Left kidney (tissue), 8 donors: ENCODE measurements at places on chromosomes 16 and 17.

- DNase-seq, result no peak
These were observed 172.0 kb upstream of the RPL38 start for GRCh38 chr17:74031316-74032090.

DNA sequence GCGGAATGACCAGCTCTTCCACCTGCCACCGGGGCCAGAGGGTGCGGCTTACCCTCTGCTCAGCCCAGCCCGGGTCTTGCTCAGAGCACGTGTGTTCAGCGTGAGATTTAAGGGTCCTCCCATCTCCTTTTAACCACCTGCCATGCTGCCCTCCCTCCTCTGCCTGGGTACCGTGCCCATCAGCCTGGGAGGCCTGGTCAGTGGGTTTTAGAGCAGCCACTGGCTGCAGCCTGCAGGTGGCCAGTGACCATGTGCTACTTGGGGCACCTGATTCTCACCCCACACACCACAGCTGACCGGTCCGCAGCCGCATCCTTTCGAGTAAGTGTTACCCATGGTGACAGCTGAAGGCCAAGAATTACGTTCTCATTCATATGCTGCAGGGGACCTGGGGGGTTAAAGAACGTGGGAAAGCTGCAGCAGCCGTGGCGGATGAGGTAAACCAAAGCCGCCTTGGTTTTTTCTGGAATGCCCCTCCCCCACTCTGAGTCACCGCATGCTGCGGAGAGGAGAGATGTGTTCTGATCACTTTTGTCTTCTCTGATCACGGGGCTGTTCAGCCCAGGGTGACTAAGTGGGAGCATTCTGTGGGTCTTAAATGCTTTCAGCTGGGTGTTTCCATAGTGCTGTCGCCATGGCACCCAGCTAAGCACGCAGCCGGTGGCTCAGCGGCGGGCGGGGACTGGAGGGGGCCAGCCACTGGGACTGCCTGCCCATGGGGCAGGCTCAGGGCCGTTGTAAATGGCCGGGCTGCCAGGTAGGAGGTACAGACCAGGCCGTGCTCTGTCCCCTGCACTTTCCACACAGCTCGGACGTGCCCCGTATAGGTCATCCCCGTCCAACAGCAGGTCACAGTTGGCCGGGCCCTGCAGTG, 59.8 kb downstream of the BAIAP2 start:
- peak; percentile 80 for DNase-seq

DNA sequence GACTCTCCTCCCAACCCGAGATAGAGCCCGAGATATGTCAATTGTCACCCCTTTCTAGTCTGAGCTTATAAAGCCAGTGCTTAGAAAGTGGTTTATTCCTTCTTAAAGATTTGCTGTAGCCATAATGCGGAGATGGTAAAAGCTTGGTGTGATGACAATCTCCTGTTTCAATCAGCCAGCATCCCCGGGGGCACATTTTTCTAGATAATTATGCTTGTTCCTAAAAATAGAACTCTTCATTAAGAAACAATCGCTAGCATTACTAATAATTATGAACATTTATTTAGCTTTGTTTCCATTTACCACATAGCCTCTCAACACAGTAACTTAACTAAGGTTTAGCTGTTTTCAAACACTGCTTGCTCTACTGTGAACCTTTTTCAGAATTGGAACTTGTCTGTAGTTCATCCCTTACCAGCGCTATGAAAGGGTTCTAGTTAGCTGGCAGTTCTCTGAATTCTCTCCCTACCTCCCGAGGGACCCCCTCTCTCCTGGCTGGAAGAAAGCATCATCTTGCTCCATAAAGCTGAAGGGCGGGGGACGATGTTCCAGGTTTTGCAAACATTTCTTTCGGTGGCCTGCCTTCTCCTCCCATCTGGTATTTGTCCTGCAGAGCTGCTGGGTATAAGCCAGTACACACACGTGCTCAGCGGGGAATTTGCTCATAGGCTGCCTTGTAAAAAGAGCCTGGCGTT, 922 bp upstream of the MRPL58 start:
- DNase-seq, result peak; percentile 49

DNA sequence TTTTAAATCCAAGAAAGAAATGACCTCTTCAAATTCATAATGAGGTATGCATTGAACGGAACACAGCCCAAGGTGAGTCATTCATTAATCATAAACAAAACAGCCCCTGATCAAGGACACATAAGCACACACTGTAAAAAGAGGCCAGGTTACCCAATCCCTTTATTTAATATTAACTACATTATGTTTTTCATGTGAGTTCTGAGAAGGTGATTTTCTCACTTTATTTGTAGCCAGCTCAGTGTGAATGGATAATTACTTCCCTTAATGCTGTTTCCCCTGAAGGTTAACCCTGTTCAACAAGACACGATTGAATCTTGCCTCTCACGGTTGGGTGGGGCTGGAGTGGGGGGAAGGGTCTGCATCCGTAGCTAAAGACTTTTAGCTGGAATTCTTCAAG, 257.3 kb upstream of the SALL1 start:
- no peak for DNase-seq

GRCh38 chr16:70715860-70716357, 30.1 kb upstream of the MTSS2 start:
- DNase-seq, result no peak

GRCh38 chr17:2140683-2141082, 85.8 kb downstream of the HIC1 start:
- DNase-seq, result no peak

DNA sequence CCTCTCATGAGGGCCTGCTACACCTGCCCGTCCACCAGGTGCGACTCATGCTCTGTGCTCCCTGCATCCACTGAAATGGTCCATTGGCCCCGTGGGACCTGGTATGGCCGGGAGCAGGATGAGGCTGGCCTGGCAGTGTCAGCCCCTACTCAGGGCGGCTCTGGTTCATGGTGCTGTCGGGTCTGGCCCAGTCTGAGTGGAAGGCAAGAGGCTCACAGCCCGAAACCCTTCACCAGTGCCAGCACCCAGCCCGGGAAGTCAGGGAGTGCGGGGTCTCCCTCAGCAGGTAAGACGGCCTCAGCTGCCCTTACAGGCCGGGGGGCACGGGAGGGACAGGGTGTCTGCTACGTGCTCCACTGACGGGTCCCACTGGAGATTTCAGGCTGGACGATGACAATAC, 40.5 kb upstream of the RASD1 start:
- no peak for DNase-seq

- no peak for DNase-seq
These were observed 45.3 kb downstream of the COX4I1 start for GRCh38 chr16:85844786-85845185.

DNA sequence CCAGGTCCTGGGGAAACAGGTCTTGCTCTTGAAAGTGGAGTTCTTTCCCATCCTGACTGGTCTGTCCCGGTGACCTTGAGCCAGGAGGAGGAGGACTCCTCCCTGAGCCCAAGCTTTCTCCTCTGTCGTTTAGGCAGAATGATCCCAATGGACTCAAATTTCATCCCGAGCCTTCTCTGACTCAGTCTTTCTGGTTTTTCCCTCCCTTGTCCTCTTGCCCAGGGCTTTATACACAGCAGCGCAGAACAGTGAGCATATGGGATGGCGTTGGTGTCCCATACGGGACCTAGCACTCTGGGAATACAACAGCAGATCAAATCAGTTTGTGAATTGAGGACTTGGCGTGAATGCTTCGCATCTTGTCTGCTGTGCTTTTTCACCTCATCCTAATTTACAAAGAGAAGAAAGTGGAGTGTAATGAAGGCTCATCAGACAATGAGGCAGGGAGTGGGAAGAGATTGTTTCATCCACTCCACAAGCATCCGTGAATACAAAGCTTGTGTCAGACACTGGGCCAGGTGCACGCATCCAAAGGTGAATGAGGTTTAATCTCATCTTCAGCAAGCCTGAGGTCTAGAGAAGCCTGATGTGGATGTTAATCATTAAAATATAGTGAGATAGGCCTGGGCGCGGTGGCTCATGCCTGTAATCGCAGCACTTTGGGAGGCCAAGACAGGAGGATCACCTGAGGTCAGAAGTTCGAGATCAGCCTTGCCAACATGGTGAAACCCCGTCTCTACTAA, 1.1 kb upstream of the XYLT1 start:
- DNase-seq, result no peak

DNA sequence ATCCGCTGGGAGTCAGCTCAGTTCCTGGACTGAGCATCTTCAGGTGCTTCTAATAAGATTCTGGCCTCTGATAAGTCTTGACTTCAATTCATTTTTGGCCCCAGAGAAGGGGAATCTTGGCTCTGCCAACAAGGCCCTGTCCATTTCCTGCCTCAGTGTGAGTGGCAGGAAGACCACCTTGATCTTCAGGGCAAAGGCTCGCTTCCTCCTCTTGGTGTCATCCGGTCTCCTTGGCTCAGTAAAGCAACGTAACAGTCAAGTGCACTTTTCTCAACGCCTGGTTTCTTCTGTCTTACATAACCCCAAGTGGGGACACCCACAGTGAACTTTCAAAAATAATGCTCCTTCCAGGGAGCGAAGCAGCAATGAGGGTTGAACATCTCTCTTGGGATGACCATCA, 169.8 kb downstream of the PRKCB start:
- no peak for DNase-seq

DNA sequence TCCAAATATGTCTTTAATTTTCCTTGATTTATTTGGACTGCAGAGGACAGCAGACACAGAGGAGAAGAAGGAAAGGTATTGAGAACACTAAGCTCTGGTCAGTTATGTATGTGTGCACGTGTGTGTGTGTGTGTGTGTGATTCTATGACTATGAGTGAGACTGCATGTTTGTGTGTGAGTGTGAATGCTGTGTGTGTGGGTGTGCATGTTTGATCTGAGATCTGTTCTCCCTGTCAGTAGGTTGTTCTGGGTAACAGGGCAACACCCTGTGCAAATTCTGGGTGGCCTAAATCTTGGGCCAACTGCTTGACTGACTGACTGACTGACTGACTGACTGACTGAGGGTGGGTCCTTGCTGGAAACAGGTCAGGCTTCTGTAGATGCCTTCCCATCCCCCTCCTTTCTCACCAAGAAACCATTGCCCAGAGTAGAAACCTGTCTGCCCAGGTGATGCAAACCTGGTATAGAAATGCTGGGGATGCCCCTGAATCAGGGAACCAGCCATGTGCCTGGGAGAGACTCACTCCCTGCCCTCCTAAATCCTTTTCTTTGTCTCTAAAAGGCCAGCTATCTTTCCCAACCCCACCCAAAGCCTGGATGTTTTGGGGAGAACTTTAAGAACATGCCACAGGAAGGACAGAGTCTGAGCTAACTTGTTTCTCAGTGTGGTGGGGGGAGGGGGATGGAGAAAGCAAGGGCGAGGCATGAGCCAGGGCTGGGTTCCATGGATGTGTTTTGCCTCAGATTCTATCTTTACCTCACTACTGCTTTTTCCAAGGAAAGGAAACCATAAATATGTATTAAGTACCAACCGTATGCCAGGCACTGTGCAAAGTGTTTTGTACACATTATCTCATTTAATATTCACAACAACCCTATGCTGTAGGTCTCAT, 4.5 kb upstream of the NR1D1 start:
- DNase-seq, result no peak

GRCh38 chr16:85304337-85304736, 192.1 kb upstream of the CIBAR2 start:
- DNase-seq, result no peak

DNA sequence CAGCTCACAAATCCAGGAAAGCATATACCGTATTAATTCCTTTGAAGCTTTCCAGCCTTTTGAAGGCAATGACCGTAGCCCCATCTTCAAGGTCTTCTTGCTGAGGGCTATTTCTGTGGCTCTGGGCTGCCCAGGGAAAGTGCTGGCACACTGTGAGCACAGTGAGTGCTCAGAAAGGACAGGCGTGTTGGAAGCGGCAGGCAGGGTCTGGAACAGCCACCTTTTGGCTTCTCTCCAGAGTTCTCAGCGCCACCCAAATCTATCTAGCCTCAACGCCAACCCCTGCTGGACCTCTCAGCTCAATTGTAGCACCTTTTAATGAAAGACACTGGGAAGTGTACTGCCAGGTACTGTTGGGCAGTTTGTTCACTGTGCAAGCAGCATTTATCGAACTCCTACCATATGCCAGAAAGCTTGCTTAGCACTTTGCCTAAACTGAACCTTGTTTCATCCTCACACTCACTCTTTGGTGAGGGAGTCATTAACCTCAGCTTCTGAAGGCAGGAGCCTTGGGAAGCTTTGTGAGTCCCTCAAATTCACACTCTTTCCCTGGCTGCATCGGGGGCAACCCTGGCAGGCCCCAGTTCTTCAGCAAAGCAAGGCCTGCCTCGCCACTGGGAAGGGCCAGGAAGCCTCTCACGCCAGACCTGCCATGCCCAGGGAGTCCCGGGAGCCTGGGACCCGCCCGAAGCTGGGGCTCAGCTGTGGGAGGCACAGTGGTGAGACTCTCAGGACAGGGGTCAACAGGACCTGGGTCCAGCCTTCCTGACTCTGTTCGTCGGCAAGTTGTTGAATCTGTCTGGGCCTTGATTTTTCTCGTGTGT, 13.5 kb upstream of the CIBAR2 start:
- no peak for DNase-seq

- DNase-seq, result no peak
These were observed 69.4 kb downstream of the ZDHHC7 start for GRCh38 chr16:84941921-84942320.
